ENCODE measurements at places on chromosomes 16 and 17. TPM values are rescaled to one million over a fixed set of nuclear protein-coding genes. Genes with fewer than 3 reads are reported as not detected.

Gene AURKB
- 92.3 TPM for total RNA-seq

Gene LITAFD
- not detected for total RNA-seq

Gene ACE
- not detected for total RNA-seq

Gene ANKFN1
- total RNA-seq: not detected

Gene CD300C
- 0.26 TPM for total RNA-seq

Gene CRYM
- not detected for total RNA-seq

Gene CDH13
- total RNA-seq: not detected

Gene NXPH3
- total RNA-seq: not detected

All from activated CD4-positive, alpha-beta T cell treated with anti-CD3 and anti-CD28 coated beads, Interleukin-2, amount 10 ng/mL, durations not matched to agents 24 days and 14 days (primary cell).